ENCODE measurements at places on chromosomes 5 and 9.

DNA sequence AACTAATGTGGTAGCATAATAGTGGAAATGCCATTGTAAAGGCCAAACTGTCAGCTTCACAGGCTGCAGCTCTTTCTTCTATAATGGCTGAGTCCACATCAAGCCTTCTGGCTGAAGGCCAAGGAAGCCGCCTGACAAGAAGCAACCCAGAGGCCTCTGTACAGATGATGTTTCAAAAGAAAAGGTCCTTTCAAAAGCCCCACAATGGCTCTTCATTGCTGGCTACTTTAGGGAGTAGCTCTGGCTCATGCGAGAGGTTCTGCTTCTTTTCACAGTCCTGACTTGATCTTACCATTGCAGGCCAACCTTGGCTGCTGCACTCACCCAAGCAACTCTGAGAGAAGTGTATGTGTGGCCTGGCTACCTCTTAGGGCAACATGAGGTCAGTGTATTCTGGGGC lies 54.5 kb upstream of the EQTN start:
- DNase-seq: no peak

- no peak for DNase-seq
Observed at GRCh38 chr5:158534203-158534602, 565.5 kb downstream of the EBF1 start.

DNA sequence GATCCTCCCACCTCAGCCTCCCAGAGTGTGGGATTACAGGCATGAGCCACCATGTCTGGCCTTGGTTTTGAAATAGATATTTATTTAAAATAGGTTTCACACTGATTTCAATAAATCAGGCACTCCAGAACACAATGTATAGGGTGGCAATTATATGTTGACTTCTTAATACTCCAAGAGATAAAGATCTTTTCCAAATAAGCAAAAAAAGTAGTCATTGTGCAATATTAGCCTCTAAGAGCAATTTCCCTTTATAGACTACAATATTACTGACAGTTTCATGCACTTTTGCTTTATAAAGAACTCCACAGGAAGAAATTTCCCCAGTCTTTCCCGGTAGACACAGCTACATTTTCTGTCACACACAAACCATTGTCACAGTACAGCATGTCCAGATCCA lies 23.4 kb upstream of the RUFY1 start:
- no peak for DNase-seq

GRCh38 chr5:10567121-10567591 lies 3.3 kb downstream of the ANKRD33B start:
- no peak for DNase-seq

DNA sequence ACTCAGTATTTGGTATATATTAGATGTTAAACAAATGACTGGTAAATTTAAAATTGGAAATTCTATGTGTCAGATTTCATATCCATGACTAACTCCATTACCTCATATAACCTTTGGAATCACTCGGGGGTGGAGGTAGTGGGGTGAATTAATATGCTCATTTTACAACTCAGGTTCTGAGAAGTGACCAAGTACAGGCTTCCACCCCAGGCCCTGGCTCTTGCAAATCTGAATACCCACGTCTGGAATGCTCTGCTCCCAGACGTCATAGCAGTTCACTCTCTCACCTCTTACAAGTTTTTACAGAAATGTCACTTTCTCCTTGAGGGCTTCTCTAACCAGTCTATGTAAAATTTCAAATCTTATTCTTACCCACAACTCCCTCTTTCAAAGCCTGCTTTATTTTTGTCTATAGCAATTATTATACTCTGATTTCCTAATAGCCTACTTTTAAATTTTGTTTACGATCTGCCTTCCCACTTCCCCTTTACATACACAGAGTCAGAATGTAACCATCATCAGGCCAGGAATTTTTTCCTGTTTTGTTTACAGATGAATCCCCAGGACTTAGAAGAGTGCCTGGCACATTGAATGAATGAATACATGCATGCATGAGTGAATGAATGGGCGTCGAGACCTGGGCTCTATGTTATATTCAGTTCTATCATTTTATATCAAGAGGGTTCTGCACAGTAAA lies 134.1 kb upstream of the IFNE start:
- no peak for DNase-seq

GRCh38 chr5:14331386-14331781 lies 188.2 kb downstream of the TRIO start:
- no peak for DNase-seq

DNA sequence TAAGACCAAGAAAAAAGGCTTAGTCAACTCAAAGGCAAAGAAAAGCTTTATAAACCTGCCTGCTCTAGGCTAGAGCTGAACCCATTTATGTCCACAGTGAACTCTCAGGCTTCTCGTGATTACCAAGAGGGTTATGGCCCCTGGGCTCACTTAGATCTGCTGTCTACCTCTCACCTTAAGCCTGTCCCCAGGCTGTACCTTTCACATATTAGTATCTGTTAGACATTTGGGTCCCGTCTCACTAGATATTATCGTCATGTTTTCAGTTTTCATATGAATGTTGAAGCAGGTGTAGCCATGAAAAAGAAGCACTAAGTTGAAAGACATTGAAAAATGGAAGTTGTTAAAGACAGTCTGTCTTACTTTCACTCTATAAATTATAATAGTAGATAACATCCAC lies 75.2 kb upstream of the COX7C start:
- DNase-seq: no peak

DNA sequence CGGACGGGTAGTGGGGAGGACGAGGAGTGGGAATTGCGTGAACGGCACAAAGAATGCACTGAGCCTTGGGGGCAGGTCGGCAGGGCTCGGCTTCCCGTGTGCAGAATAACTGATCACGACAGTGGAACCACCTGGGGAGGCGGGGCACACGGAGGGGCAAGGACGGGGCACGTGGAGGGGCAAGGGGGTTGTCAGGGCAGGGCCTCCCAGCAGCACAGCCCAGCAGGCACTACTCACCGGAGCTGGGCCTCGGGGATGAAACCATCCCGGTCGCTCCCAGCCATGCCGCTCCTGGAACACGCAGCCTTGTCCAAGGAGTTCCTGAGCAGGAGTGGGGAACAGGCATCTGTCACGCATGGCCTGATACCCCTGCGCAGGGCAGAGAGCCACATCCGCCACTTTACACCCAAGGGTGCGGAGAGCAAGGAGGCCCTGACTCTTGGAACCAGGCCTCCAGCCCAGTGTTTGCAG lies 33.4 kb downstream of the SARDH start:
- DNase-seq: no peak
